ENCODE measurements at places on chromosomes 6 and 20. TPM values are rescaled to one million over a fixed set of nuclear protein-coding genes. Genes with fewer than 3 reads are reported as not detected.

DNA sequence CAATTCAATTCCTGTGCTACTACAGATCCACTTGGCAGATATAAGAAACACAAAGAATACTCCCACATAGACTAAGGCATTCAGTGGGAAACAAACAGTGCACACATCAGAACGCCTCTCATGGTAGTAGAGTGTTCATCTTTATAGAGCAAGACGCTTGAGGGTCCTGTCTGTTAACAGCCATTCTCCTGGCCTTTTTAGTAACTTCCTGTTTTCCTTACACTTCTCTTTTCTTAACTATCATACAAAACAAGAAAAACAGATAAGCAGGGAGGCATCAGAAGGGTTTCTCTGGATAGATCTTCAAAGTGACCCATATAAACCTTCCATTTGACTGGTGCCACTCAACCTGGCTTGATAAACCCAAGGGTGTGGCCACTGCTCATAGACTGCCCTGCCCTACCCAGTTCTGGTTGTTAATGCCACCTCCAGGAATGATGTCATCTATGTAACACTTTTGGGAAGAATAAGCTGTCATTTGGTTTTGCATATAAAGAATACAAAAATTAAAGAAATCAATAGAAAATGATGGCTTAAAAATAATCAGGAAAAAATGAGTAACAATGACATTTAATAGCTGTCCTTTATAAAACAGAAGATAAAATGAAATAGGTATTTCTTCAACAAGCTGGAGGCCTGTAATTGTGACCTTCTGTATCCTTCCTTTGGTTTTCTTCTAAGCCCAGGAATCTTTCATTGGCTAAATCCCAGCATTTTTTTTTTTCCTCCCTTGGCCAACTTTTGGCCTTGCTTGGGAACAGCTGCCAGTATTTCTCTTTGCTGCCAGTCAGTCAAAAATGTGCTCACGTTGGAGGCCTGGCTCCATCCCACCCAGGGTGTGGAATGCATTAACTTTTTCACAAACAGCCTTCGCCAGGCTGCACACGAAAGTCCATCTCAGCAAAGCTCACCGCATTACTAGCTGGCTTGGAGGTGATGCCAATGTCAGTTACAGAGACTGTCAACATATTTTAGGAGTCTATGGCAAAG is 103.5 kb downstream of the GJA10 start:
- peak; percentile 41 for DNase-seq

- no peak for DNase-seq
These were observed 357 bp downstream of the PCSK2 start for GRCh38 chr20:17227219-17227575.

GRCh38 chr20:53468587-53468986 is 125.1 kb downstream of the ZNF217 start:
- DNase-seq = no peak

- DNase-seq = no peak
These were observed 43.4 kb downstream of the PTK7 start for GRCh38 chr6:43119482-43119881.

- no peak for DNase-seq
These were observed 991 bp downstream of the UQCC2 start for GRCh38 chr6:33710296-33711121.

GRCh38 chr6:43803055-43803782 is 33.2 kb downstream of the VEGFA start:
- DNase-seq = peak; percentile 65

DNA sequence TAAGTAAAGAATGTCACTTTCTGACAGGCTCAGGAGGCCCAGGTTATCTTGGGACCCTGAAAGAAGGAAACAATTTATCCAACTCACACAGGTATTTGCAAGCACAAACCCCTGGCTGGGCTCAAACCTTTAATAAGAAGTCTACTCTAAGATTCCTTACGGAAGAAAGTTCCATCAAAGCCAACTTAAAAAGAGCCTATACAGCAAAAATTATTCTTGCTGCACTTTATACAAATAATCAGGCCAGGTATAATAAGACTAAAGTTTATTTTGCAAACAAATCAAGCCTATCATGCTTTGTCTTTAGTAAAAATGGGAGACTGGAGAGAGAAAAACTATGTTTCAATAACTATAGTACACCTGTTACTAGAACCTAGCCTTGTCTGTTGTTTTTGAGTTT is 102.1 kb downstream of the DTNBP1 start:
- DNase-seq = no peak

The STMN3 gene
- 9.3 TPM for total RNA-seq

The FAM210B gene
- 53.3 TPM for total RNA-seq

The PPARD gene
- total RNA-seq = 1.3 TPM
